Activated CD4-positive, alpha-beta T cell treated with anti-CD3 and anti-CD28 coated beads, Interleukin-2, amount 10 ng/mL, durations not matched to agents 7 days and 5 days (primary cell): ENCODE measurements at places on chromosomes 11 and 22. TPM values are rescaled to one million over a fixed set of nuclear protein-coding genes. Genes with fewer than 3 reads are reported as not detected.

The GRIK4 gene
- total RNA-seq = not detected

GRCh38 chr11:76577921-76578653 lies 92.5 kb downstream of the LRRC32 start:
- H3K36me3 ChIP-seq = no peaks in the 10 kb centered on the region
- peaks cover 7% of the 10 kb centered on the region for H3K27me3 ChIP-seq

GRCh38 chr11:130798280-130798679 lies 118.0 kb downstream of the SNX19 start:
- H3K27ac ChIP-seq = no peak overlapping the region
- no peak overlapping the region for H3K4me3 ChIP-seq
- no peaks in the 10 kb centered on the region for H3K36me3 ChIP-seq
- H3K4me1 ChIP-seq = no peaks in the 10 kb centered on the region

DNA sequence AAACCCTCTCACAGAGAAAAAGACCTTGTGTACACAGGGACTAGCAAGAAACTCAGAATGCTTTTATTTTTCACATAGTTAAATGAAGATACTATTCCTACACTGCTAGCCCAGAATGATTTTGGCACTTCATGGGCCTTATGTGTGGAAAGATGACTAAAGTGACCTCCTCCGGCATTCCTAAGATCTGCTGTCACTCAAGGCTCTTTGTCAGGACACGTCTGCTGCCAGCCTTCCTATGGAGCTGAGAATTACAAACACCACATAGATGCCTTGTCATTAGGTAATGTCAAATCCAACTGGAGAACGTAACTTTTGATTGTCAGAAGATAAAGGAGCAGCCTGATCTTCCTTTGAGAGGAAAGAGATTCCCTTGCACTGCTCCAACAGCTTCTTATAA lies 249.1 kb downstream of the FAT3 start:
- no peak for DNase-seq
- H3K27ac ChIP-seq = no peak overlapping the region
- H3K4me1 ChIP-seq = no peaks in the 10 kb centered on the region
- H3K36me3 ChIP-seq = no peaks in the 10 kb centered on the region

The CHCHD10 gene
- 55.4 TPM for total RNA-seq
